HCT116 (cell line): ENCODE measurements at places on chromosomes 2 and 18. TPM values are rescaled to one million over a fixed set of nuclear protein-coding genes. Genes with fewer than 3 reads are reported as not detected.

Gene ANTXR1
- total RNA-seq, result 25.7 TPM

Gene HK2
- 42.5 TPM for total RNA-seq

GRCh38 chr2:141496810-141497209, 634.0 kb downstream of the LRP1B start:
- no peak for DNase-seq

DNA sequence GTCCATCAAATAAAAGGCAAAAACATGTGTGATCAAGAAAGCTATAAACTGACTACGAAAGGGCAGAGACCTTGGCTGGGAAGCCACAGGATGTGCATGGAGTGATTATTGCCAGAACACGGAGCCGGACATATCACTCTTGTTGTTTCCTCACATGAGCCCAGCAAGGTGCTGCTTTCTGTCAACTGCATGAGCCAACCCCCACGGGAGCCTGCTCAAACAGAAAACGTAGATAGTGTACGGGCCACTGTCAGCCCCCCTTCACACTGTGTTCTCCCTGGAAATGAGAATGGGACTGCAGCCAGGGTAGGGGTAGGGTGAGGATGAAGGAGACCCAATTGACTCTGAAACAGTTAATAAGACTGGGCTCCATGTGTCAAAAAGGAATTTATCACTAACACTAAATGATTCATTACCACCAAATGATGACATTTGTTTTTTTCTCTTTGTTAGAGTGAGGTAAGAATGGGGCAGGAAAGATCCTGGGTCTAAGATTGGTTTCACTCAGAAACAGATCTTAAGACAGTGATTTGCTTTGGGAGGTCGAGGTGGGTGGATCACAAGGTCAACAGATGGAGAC, 235.8 kb downstream of the MREG start:
- no peak for DNase-seq

GRCh38 chr2:239722760-239723470, 302.2 kb downstream of the NDUFA10 start:
- no peak for DNase-seq

Gene HOXD3
- total RNA-seq, result 1.4 TPM

Gene DNAH7
- not detected for total RNA-seq
